ENCODE measurements at places on chromosomes 16 and 17. TPM values are rescaled to one million over a fixed set of nuclear protein-coding genes. Genes with fewer than 3 reads are reported as not detected.

DNA sequence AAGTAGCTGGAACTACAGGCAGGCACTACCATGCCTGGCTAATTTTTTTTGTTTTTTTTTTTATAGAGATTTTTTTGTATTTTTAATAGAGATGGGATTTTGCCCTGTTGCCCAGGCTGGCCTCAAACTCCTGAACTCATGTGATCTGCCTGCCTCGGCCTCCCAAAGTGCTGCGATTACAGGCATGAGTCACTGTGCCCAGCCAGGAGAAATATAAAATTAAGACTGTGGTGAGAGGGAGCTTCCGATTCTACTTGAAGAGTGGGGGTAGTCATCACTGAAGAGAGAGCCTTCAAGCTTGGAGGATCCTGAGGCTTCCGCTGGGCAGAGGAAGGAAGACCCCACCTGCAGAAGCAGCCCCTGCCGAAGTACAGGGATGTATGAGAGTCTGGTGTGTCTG lies 34.4 kb upstream of the RGS9 start:
- no peak for DNase-seq

GRCh38 chr17:17844079-17844478 lies 7.3 kb upstream of the SREBF1 start:
- no peak for DNase-seq

- no peak for DNase-seq
Observed at GRCh38 chr16:80602894-80603293, 62.1 kb downstream of the DYNLRB2 start.

SPATA33 gene
- 21.0 TPM for total RNA-seq

SPATA22 gene
- total RNA-seq, result not detected
